AG04449 (cell line): ENCODE measurements at places on chromosomes 5 and 9.

GRCh38 chr5:76818844-76819831 is at the start of gene F2RL1:
F2RL1 (plus strand) TSS chr5:76819030; CDS start chr5:76819183, 153 bp downstream.
- DNase-seq, result no peak

DNA sequence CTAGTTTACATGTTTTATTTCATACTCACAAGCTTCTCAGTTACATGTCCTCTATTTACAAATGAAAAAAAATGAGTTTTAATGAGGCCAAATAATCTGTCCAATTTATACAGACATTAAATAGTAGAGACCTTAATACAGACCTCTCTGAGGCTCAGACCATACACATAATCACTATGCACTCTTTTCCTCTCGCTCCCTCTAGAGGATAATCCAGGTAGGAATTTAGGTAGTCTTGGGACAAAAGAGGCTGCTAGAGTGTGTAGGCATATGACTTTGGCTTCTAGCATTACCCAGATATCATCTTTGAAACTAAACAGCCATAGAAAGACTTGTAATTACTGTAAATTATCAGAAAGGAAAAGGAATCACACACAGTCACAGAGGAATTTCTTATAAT is 444.7 kb downstream of the HINT1 start:
- no peak for DNase-seq

DNA sequence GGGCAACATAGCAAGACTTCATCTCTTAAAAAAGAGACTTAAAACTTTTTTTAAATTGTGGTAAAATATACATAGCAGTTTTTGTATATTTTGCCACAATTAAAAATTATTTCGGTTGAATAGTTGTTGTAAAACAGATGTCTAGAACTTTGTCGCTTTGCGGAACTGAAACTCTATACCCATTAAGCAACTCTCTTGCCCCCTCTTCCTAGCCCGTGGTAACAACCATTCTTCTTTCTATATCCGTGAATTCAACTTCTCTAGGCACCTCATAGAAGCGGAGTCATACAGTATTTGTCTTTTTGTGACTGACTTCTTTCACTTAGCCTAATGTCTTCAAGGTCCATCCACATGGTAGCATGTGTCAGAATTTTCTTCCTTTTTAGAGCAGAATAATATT is 43.3 kb downstream of the SPARC start:
- DNase-seq, result no peak

DNA sequence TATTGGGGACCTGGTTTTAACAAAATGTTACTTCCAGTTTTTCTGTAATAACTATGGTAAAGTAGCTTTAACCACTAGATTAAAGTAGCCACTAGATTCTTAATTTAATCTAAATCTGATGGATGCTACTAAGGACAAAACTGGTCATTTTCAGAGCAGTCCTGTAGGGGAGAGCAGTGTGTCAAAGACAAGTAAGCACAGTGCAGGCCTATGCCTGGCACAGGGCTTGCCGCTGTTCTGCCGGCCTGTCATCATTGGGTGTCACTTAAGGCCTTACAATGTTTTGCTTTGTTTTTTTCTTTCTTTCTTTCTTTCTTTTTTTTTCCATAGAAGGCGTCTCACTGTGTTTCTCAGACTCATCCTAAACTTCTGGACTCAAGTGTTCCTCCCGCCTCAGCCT is 53.0 kb upstream of the NXNL2 start:
- no peak for DNase-seq

- DNase-seq, result no peak
These were observed 55.2 kb downstream of the NSD1 start for GRCh38 chr5:177188775-177189174.

DNA sequence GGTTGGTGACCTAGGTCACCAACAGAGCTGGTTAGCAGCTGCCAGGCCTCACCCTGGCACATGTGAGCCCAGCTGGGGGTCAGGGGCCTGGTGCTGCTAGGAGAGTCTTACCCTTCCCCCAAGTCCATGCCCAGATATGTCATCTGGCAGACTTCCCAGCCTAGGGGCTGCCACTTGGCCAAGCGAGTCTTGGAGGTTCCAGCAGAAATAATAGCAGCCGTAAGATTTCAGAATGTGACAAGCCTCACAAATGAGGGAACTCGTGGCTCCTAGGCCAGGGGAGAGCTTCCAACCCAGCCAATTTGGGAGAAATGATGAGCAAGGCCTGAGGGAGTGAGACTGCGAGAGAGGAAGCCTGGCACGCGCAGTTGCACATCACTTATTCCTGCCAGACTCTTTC is 11.1 kb downstream of the URM1 start:
- DNase-seq, result no peak

GRCh38 chr9:70110194-70111041 is 66.8 kb downstream of the MAMDC2 start:
- DNase-seq, result no peak

- no peak for DNase-seq
These were observed 29.2 kb downstream of the IRX4 start for GRCh38 chr5:1853531-1853930.

DNA sequence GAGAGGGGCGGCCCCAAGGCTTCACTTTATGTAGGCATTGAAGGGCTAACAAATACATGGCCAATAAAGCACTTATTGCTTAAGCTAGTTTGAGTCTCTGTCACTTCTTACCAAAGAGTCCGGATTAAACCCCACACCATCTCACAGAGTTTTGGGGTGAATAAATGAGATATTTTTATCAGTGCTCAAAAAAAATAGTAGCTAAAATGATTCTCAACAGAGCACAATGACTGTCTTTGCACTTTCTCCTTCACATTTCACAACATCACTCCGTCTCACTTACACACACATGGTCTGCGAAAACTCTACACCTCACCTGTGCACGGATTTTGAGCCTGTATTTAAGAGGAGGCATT is 92.9 kb downstream of the LMX1B start:
- DNase-seq, result no peak

DNA sequence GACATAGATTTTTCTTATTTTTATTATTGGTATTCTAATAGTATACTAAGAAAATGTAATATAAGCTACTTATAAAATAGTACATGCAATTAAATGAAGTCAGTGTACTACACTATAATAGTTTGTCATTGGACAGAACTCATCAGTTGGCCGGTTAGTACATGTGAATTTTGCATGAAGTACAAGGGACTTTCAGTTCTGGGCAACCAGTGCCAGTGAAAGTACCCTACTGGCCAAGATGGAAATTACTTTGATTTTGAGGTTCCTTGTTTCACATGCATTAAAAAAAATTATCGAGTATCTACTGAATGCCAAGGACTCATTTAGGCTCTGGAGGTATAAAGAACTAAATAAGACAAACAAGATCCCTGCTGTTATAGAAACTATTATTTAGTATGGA is 213.4 kb upstream of the ELL2 start:
- DNase-seq, result no peak

GRCh38 chr9:87883990-87884389 is 1.3 kb downstream of the SPATA31E1 start:
- no peak for DNase-seq

DNA sequence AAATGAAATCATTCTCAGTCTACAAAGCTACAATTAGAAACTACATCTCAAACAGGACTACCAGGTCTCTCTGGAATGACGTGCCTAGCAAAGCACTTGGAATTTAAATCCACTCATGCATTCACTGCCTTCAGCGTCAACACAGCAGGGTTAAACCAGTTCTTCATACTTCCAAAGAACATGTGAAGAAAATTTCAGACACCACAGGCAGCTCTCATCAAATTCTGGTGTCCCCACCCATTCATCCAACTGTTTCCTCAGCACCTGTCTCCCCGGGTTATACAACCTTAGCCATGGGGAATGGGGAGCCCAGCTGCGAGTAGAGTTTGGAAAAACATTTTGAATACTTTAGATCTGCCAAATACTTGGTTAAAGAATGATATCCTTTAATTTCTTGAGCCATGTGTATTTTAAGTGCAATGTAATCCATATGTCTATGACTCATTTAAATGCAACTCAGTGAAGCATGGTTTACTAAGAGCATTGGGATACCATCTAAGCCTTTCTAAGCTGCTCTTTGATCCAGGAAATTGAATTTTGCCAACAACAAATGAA is 17.5 kb downstream of the ADAM19 start:
- peak; percentile 71 for DNase-seq

- DNase-seq, result no peak
These were observed 137.9 kb downstream of the FBXL7 start for GRCh38 chr5:15637886-15638285.

GRCh38 chr5:139468421-139468931 is 2.3 kb upstream of the SMIM33 start:
- DNase-seq, result no peak

GRCh38 chr9:127698386-127698785 is 8.4 kb upstream of the CFAP157 start:
- DNase-seq, result no peak

DNA sequence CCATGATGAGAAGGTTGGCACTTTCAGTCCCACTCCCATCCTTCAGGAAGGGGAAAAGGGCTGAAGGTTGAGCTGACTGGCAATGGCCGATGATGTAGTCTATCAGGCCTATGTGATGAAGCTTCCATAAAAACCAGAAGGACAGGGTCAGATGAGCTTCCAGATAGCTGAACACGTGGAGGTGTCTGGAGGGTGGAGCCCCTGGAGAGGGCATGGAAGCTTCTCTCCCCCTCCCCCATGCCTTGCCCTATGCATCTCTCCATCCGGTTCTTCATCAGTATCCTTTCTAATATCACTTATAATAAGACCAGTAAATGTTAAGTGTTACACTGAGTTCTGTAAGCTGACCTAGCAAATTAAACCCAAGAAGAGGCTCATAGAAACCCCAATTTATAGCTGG is 32.6 kb upstream of the SMU1 start:
- DNase-seq, result no peak

- DNase-seq, result no peak
These were observed 118.2 kb downstream of the SEC61B start for GRCh38 chr9:99340281-99340680.

DNA sequence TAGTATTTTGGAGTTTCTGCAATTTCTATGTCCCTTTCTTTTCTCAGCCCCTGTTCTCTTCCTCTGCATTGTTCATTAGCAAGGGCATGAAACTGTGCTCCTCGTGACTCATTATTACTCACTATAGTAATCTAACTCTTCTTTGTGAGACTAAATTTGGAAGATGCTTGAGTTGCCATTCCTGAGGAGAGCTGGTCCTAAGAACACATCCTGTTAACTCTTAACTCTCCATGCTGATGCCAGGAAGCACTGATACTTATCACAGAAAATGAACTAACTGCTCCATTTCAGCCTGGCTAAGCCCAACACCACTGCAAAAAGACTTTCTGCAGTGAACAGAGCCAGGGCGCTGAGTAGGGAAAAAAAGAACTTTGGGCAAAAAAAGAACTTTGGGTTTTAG is 10.6 kb upstream of the CSNK1A1 start:
- peak; percentile 82 for DNase-seq

GRCh38 chr5:96973532-96974401 is 37.9 kb downstream of the LNPEP start:
- no peak for DNase-seq

DNA sequence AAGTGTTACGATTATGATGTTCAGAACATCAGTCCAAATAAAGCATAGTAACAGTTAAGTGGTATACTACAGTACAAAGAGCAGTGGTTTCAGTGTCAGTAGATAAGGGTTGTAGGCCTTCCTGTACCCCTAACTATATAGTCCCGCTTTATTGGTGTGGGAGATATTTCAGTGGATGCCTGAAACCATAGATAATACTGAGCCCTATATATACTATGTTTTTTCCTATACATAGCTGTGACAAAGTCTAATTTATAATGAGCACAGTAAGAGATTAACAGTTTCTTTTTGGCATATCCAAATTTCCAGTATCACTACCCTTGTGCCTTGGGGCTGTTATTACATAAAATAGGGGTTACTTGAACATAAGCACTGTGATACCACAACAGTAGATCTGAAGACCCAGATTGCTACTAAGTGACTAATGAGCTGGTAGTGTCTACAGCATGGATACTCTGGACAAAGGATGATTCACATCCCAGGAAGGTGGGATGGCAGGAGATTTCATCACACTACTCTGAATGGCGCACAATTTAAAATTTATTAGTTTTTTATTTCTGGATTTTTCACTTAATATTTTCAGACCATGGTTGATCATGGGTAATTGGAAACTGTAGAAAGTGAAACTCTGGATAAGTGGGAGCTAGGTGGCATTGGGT is 119.3 kb downstream of the RPS23 start:
- DNase-seq, result no peak

DNA sequence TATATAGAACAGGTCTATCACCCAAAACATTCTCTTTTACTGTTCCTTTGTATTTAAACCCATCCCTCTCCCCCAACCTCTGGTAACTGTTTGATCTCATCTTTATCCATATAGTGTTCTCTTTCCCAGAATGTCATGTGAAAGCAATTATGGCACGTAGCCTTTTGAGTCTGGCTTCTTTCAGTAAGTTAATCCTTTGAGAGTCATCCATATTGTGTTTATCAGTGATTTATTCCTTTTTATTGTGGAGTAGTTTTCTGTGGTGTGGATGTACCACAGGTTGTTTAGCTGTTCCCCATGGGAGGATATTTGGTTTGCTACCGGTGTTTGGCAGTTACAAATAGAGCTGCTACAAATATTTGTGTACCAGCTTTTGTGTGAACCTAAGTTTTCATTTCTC is 38.0 kb downstream of the HMGXB3 start:
- DNase-seq, result no peak

GRCh38 chr9:36450110-36450732 is 50.2 kb upstream of the RNF38 start:
- DNase-seq, result peak; percentile 9

DNA sequence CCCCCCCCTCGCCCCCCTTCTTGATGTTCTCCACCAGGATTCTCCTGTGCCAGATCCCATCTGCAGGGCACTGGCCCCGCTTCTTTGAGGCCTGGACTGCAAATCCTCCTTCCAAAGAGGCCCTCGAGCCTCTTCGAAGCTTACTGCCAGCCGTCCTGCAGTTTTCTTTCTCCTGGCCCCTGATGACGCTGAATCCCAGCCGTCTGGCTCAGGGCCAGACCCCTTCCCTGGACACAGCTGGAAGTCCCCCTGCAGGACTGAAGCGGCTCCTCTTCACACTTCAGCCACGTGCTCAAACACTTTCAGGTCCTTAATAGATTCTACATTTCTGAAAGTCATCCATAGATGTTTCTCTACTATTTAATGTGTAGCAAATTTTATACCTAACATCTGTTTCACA is 121.5 kb downstream of the EHMT1 start:
- no peak for DNase-seq

DNA sequence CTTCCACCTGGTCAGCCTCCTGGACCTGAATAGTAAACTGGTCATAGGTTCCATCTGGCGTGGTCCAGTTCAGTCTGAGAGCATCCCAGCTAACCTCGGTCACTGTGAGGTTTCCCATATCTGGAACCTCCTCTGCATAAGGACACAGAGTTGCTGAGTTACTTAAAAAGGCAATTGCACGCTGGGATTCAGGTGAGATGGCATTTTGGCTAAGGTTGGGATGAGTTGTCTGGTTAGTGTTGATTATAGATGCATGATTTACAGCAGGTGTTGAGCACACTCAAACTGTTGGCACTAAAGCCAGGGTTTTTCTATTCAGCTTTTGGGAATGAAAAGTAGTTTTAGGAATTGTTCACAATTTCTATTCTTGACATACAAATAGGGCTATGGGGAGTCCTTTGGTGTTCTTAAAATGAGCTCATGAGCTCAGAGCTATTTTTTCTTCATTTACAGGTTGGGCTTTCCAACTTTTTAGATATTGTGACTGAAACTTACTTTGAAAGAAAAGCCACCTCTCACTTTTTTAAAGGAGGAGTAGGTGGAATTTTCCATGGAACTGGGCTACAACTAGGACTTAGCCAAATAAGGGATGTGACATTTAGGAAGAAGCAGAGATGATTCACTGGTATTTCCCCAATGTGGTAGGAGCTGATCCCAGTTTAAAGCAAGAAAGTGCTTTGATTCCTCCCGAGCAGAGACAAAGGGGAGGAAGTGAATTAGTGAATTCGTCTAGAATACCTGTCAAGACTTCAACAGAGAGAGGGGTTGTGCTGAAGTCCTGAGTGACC is 54.7 kb downstream of the TNC start:
- peak; percentile 47 for DNase-seq

- no peak for DNase-seq
These were observed 3.4 kb upstream of the AMBP start for GRCh38 chr9:114081441-114082016.
